AG08396 (cell line): ENCODE measurements at places on chromosomes 1 and 21.
A peak's percentile ranks its signal among the peaks of the same experiment; 100 is the strongest.

DNA sequence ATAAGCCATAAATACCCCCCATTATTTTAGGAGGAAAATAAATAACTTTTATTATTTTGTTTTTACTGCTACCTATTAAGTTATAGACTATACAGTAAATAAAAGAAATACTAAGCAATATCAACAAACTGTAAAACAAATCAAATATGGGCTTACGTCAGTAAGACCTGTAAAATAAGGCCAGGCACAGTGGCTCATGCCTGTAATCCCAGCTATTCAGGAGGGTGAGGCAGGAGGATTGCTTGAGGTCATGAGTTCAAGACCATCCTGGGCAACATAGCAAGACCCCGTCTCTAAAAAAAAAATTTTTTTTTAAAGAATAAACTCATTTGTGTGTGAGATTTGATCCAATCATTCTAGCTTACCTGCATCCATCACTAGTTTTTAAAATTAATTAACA lies 17.8 kb downstream of the EGLN1 start:
- DNase-seq, result no peak

DNA sequence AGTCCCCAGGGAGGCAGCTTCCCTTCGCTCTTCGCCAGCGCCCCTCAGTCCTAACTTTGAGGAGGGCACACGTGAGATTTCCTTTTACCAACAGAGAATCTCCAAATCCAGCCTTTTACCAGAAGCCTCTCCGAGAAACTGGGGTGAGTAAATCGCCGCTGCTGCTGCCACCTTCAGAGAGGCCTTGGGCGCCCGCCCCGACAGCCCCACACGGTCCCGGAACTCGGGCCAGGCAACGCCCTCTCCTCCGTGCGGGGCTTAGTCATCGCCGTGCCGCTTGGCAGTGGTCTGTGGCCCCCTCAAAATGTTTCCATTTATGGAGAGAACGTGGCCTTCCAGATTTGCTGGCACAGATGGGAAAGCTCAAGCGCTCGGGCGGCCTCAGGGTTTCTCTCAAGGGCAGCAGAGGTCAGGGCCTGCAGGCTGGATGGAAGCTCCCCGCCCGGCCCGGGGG lies 41.4 kb upstream of the COL6A2 start:
- peak; percentile 76 for DNase-seq

DNA sequence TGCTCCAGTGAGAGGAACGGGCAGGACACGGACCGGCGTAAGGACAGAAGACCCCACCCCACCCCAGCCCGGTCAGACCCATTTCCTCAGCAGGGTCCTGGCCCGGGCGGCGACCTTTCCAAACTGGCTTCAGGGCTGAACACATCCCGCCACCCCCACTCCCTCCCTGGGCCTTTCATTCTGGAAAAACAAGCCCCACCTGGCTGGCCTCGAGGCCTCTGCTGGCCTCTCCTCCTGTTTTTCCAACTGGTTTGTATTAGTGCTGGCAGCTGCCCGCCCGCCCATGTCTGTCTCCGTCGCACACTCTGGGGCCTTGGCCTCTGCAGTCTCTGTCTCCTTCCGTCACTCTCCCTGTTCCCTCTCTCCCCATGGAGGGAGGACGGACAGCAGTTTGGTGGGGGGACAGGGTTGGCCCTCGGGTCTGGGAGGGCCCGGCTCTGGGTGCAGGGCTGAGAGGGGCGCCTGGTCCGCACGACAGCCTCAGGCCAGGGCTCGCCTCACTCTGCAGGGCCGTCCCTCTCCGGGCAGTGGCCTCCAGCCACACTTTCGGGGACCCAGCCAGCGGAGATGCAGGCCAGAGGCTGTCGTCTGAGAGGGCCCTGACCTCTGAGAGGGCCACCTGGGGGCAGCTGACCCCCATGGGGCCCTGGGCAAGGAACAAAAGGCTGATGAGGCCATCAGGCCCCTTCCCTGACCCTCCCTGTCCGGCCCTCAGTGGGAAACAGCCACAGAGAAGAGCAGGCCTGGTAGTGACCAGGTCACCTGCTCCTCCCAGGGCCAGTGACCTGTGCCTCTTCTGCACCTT lies 1.5 kb upstream of the MXRA8 start:
- DNase-seq, result no peak

DNA sequence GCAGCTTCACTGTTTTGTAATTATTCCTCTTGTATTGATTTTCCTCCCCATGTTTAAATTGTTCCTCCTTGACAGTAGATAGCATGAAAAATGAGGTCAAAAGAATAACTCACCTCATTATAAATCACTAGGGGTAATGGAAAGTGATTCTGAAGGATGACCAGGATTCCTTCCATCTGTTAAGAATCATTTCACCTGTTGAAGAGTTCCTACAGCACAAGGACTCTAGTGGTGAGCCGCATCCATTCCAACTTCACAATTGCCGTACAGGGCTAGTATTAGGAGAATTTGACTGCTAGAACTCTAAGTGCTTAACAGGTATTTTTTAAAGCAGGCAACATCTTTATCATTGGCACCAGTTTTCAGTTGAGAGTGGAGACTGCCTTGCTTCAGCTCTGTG lies 13.7 kb downstream of the PPP1R12B start:
- DNase-seq, result no peak

GRCh38 chr1:54378874-54379554 lies 27.2 kb downstream of the SSBP3 start:
- no peak for DNase-seq

DNA sequence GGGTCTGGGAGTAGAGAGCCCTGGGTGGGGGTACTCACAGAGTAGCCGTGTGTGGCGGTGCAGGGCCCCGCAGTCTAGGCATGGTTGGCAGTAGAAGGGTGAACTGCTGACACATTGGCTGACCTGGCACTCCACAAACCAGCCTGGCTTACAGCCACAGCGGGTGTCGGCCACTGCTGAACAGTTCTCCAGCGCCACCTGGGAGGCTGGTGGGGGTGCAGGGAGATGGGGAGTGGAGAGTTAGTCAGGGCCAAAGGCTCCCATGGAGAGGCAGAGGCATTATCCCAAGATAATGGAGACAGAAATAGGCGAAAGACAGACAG lies 1.5 kb downstream of the TNFRSF25 start:
- no peak for DNase-seq

DNA sequence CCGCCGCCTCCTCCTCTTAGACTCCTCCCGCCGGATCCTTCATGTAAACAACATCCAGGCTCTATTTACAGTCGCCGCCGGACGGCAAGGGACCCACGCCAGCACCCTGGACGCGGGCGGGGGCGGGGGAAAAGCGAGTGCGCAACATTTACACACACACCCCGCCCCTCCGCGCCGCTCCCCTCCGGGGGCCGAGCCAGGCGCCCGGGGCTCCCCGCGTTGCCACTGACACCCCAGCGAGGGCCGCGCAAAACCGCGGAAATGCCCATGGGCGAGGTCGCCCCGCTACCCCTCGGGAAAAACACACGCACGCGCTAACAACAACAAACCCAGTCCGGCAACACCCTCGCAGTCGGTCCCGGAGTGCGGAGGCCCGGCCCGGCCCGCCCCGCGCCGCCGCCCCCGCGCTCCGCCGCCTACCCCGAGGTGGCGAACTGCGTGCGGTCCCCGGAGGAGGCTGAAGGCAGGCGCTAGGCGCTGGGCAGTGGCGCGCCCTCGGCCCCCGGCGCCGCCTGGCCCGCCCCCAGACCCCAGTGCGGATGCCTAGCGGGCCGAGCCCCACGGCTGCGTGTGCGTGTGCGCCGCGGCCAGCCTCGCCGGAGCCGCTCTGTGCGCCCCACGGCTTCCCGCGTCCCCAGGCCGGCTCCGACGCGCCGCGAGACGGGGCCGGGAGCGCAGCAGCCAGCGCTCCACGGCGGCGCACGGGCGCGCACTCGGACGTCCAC lies 81.1 kb upstream of the AK4 start:
- DNase-seq, result peak; percentile 90

- DNase-seq, result peak; percentile 64
These were observed 14.7 kb downstream of the JUN start for GRCh38 chr1:58768971-58769808.

GRCh38 chr1:204077979-204078696 lies 5.2 kb downstream of the SOX13 start:
- no peak for DNase-seq

- no peak for DNase-seq
These were observed 105.7 kb upstream of the TLR5 start for GRCh38 chr1:223248770-223249140.

DNA sequence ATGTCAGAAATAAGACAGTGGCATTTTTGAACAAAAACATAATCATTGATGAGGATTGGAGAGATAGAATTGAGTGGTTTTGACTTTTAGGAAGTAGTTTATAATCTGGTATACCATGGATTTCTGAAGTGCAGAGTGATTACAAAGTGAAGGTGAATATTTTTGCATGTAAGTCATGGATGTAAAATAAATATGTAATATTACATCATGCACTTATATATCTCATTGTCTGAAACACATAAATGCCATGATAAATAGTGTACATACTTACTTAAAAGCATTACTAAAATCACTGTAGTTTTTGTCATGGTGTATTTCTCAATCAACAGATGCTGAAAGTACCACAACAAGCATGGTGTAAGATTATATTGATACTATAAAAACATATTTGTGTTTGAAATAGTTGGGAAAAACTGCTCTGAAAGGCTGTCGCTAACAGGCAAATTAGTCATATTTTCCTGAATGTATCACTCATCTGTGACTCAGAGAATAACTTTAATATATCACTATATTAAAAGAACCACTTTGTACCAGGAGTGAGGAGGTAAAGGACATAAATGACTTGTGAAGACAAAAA lies 24.8 kb upstream of the RGS18 start:
- DNase-seq, result no peak

- peak; percentile 26 for DNase-seq
These were observed 77.4 kb downstream of the S1PR1 start for GRCh38 chr1:101314244-101314643.

GRCh38 chr21:38909929-38910328 lies 104.2 kb downstream of the ETS2 start:
- no peak for DNase-seq

- no peak for DNase-seq
These were observed 63.4 kb downstream of the DDR2 start for GRCh38 chr1:162695687-162696086.

GRCh38 chr1:14313731-14314431 lies 284.6 kb upstream of the KAZN start:
- DNase-seq, result no peak
